ENCODE measurements at places on chromosomes 4 and X.

- DNase-seq, result no peak
These were observed 114.1 kb downstream of the SLC10A7 start for GRCh38 chr4:146407669-146408084.

DNA sequence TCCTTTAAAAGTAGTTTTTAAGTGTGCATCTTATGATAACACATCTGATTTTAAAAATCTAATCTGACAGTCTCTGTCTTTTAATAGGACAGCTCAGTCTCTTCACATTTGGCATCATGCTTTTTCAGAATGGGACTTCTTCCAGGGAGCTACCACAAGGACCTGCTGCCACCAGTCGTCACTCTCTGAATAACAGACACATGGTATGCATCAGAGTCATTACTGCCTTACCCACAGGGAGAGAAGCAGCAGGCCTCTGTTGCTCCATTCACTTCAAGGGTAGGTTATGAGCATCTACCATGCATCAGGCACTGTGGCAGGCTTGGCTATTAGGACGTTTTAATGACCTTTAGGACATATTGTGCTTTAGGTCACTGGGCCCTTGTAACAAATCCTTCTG is 50.0 kb upstream of the AFAP1 start:
- no peak for DNase-seq

- no peak for DNase-seq
These were observed 9.6 kb upstream of the GRSF1 start for GRCh38 chr4:70849291-70849690.

- DNase-seq, result no peak
These were observed 12.3 kb downstream of the MSX1 start for GRCh38 chr4:4871573-4872313.

DNA sequence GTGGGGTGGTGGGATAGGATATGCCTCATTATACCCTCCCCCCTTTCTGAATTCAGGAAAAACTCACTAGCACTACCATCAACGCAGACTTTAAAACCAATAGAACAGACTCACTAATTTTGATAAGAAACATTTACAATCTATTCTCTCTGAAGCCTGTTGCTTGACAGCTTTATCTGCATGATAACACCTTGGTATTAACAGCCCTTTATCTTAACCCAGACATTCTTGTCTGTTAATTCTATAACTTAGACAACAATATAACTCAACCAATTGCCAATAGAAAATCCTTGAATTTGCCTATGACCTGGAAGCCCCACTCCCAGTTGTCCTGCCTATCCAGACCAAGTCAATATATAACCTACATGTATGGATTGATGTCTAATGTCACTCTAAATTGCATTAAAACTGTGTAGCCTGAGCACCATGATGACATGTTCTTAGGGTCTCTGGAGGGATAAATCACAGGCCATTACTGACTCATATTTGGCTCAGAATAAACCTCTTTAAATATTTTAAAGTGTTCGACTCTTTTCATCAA is 1.5 kb upstream of the UGT2A3 start:
- DNase-seq, result no peak

GRCh38 chr4:78377555-78377954 is 174.0 kb upstream of the ANXA3 start:
- DNase-seq, result no peak
